Activated naive CD8-positive, alpha-beta T cell treated with anti-CD3 and anti-CD28 coated beads, Interleukin-2, amount 10 ng/mL, durations not matched to agents 7 days and 5 days (primary cell): ENCODE measurements at places on chromosomes 12 and 14. TPM values are rescaled to one million over a fixed set of nuclear protein-coding genes. Genes with fewer than 3 reads are reported as not detected.

Gene HOTAIR
- not detected for total RNA-seq

Gene ASCL1
- not detected for total RNA-seq

Gene BCL2L2
- 3.7 TPM for total RNA-seq

Gene TAS2R42
- not detected for total RNA-seq

DNA sequence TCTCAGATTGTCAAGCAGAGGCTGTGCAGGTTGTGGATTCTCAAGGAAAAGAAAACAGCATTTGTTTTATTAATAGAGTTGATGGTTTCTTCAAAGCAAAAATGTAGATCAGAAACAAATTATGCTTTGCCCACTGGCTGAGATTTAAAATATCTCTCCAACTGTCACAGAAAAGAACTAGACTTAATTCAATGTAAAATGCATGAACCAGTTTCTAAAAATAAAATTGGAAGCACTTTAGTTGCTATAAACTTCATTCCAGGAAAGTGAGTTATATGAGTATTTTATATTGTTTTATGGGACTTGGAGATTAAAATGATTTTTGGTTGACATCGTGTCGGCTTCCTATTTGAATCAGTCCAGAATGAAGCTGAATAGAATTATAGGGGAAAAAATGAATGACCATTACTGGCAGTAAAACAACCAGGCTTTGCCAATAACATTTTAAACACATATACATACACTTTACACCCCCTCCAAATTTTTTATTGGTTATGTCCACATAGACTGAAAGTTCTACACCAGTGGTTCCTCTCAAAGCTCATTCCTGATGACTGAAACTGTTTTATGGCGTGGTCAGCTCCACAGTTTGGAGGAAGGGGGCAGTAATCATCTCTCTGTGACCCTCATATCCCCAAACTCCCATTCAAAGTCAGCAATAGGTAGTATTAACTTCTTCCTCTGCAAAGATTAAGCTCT lies 55.5 kb upstream of the DAAM1 start:
- DNase-seq, result no peak
- no peaks in the 10 kb centered on the region for H3K4me1 ChIP-seq
- no peak overlapping the region for H3K4me3 ChIP-seq
- no peak overlapping the region for H3K27ac ChIP-seq
- H3K36me3 ChIP-seq, result no peaks in the 10 kb centered on the region

DNA sequence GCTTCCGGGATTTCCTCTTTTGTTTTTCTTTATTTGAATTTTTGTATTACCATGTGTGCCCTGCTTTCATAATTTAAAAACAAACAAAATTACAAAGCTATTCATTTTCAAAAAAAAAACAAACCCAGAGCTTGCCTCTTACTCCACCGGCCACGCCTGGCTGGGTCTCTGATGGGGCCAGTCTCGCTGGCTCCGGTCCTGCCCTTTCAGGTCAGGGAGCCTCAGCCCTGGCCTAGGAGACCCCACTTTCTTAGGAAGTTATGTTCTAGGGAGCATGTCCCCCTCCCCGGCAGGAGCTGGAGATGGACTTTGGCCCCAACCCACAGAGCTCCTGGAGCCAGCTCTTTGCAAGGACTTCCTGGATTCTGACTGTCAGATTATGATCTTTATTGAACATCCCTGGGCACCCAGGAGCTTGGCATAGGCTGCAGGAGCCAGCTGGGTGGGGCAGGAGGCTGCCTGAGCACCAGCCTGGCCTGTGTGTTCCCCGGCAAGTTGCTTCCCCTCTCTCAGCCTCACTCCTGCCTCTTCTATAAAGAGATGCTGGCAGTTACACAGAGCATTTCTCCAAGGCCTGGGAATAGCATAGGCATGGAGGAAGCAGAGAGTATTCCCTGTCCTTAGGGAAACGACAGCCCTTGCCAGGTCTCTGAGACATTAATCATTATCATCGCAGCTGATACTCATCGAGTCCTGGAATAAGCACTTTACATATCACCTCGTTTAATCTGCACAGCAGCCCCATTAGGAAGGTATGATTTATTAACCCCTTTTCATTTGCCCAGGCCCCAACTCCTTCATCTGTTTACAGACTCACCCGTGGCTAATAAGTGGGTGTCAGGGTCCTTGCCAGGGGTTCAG lies 3.5 kb downstream of the DEGS2 start:
- H3K27me3 ChIP-seq, result peaks cover 27% of the 10 kb centered on the region
- no peak for DNase-seq
- no peak overlapping the region for H3K27ac ChIP-seq

DNA sequence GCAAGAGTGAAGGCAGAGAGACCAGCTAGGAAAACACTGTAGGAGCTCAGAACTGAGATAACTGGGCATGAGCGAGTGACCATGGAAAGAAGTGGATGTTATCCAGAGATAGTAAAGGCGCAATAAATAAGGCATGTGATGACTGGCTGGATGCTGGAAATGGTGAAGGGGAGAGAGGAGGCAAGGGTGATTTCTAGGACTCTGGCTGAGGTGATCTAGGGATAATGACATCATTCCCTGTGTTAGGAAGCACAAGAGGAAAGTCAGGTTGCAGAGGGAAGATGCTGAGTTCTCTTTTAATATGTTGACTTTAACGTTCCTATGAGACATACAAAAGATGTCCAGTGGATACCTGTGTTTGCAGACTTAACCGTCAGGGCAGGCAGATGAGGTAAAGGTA lies 78.7 kb downstream of the C12orf56 start:
- H3K27ac ChIP-seq, result no peak overlapping the region
- H3K27me3 ChIP-seq, result peaks cover 2% of the 10 kb centered on the region
- no peaks in the 10 kb centered on the region for H3K36me3 ChIP-seq
- H3K4me3 ChIP-seq, result no peak overlapping the region
- H3K4me1 ChIP-seq, result no peaks in the 10 kb centered on the region

DNA sequence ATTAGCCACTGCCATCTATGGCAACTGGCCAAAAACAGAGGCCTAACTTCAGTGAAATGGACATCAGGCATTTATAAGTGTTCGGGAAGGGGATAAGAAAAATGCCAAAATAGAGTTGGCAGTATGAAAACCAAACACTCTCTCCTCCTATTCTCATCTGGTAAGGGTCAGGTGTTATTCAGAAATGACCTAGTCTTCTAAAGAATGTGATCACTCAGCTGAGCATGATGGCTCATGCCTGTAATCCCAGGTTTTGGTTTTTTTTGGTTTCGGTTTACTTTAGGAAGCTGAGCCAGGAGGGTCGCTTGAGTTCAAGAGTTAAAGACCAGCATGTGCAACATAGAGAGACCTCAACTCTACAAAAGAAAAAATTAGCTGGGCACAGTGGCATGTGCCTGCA lies 170.3 kb downstream of the GRIN2B start:
- no peak overlapping the region for H3K27ac ChIP-seq
- no peak overlapping the region for H3K4me3 ChIP-seq
- no peaks in the 10 kb centered on the region for H3K4me1 ChIP-seq
- no peak for DNase-seq
- H3K27me3 ChIP-seq, result no peaks in the 10 kb centered on the region
- H3K36me3 ChIP-seq, result no peaks in the 10 kb centered on the region

DNA sequence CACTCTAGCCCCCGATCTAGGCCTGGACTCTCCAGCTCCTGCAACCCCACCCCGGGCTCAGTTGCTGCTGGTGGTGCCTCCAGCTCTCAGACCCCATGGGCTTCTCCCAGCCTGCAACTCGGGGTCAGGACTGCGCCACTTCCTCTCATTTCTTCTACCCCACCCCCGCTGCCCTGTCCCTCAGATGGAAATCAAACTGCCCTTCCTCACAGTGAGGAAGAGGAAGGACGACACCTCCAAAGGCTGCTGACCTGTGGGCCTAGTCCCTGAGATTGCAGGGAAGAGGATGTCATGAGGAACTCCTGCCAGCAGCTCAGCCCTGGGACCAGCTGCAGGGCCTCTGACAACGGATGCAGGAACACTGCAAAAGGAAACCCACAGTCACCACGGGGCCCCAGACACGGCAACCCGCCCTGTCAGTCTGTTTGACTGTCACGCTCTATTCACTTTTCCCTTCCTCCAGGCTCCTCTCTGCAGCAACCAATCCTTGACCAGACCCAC lies 29.3 kb upstream of the PNMA1 start:
- DNase-seq, result peak; percentile 73
- H3K27ac ChIP-seq, result peak overlapping the region; percentile 94
- peaks cover 75% of the 10 kb centered on the region for H3K4me1 ChIP-seq
- H3K27me3 ChIP-seq, result no peaks in the 10 kb centered on the region

DNA sequence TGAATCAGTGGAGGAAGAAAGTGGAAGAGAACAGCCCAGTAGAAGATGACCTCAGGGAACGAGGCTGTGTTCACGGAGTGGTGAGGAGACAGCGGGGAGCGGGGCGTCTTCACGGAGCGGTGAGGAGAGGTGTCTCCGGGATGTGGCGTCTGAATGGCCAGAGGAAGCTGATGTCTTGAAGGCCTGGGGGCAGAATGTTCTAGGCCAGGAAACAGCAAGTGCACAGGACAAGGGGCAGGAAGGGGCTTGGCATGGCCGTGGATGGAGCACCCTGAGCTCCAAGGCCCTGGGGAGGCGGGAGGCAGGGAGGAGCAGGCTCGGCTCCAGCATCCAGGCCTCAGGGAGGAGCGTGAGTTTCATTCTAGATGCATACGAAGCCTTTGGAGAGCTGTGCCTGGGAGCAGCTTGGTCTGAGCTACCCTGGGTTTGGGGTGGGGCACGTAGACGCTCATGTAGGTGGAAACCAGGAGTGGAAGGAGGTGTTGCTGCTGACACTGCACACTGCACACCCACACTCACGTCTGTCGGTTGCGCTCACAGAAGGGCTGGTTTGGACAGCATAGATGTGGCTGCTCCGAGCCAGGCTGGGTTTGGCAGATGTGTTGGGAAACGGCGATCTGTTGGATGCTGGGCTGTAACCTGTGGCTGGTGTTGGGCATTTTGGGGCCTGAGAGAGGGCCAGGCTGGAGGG lies 131.6 kb downstream of the ADGRD1 start:
- H3K4me3 ChIP-seq, result no peak overlapping the region
- peak; percentile 12 for DNase-seq
- no peak overlapping the region for H3K27ac ChIP-seq
- peaks cover 5% of the 10 kb centered on the region for H3K27me3 ChIP-seq
- no peaks in the 10 kb centered on the region for H3K36me3 ChIP-seq
- H3K4me1 ChIP-seq, result no peaks in the 10 kb centered on the region

DNA sequence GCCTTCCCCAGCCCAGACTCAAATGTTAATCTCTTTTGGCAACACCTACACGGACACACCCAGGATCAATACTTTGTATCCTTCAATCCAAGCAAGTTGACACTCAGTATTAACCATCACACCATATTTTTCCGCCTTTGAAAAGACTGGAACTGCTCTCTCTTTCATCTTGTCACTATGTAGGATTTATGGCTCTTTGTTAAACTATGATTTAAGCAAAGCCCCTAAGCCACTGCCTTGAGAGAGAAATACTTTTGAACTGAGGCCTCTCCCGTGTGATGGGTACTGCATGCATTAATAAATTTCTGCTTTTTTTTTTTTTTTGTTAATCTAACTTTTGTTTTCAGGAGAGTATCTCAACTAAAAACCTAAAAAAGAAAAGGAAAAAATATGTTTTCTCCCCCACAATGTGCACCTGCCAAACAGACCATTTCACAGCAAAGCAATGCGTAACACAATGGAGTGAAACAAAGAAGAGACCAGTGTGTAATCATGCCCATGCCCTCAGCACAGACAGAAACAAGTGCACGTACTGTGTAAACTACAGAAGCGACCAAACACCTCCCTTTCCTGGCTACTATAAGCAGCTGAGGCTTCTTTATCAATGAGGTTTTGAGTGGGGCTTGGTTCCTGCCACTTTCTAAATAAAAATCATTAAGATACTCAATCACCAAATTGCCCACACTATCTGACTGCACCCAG lies 28.3 kb upstream of the ETFBKMT start:
- no peak overlapping the region for H3K4me3 ChIP-seq
- no peak overlapping the region for H3K27ac ChIP-seq
- H3K27me3 ChIP-seq, result no peaks in the 10 kb centered on the region
- no peaks in the 10 kb centered on the region for H3K36me3 ChIP-seq

- H3K4me3 ChIP-seq, result no peak overlapping the region
- H3K36me3 ChIP-seq, result no peaks in the 10 kb centered on the region
- no peaks in the 10 kb centered on the region for H3K4me1 ChIP-seq
- DNase-seq, result no peak
- no peak overlapping the region for H3K27ac ChIP-seq
Observed at GRCh38 chr12:88650715-88651114, 70.4 kb upstream of the KITLG start.

GRCh38 chr14:99215277-99215676 lies 56.7 kb downstream of the BCL11B start:
- no peaks in the 10 kb centered on the region for H3K27me3 ChIP-seq
- H3K4me3 ChIP-seq, result peak overlapping the region; percentile 78
- DNase-seq, result no peak
- peak overlapping the region; percentile 57 for H3K27ac ChIP-seq

- peaks cover 28% of the 10 kb centered on the region for H3K27me3 ChIP-seq
- DNase-seq, result no peak
- no peak overlapping the region for H3K27ac ChIP-seq
- peaks cover 1% of the 10 kb centered on the region for H3K4me1 ChIP-seq
- H3K4me3 ChIP-seq, result no peak overlapping the region
Observed at GRCh38 chr14:64825509-64825908, 54.2 kb downstream of the SPTB start.

GRCh38 chr12:52320784-52321400 lies at the start of gene KRT83:
Gene KRT83, minus strand, starts transcription at chr12:52321398. Its CDS starts 63 bp downstream, at chr12:52321335.
- H3K27me3 ChIP-seq, result peaks cover 35% of the 10 kb centered on the region
- H3K36me3 ChIP-seq, result no peaks in the 10 kb centered on the region
- H3K4me1 ChIP-seq, result no peaks in the 10 kb centered on the region
- no peak within 1 kb of the TSS for H3K27ac ChIP-seq

- no peak overlapping the region for H3K4me3 ChIP-seq
- DNase-seq, result no peak
- peaks cover 67% of the 10 kb centered on the region for H3K36me3 ChIP-seq
- H3K27ac ChIP-seq, result no peak overlapping the region
Observed at GRCh38 chr12:77042833-77043232, 22.5 kb downstream of the E2F7 start.

DNA sequence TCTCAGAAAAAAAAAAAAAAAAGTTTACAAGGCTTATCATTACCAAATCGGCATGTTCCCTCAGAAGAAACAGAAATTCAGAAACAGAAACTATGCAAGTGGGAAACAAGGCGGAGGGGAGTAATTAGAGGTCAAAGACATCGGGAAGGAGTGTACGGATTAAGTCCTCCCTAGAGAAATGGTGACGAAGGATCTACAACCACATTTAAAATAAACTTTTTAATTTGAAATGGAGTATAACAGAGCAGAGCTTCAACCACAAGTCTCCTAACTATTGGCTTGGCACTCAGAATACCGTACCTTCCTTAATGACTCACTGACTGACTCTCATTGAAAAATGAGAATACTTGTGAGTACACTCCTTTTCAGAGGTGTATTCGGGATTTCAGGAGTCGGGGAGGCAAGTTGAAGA lies 908 bp downstream of the ENTPD5 start:
- H3K27me3 ChIP-seq, result no peaks in the 10 kb centered on the region
- H3K36me3 ChIP-seq, result peaks cover 3% of the 10 kb centered on the region
- no peak for DNase-seq

- no peaks in the 10 kb centered on the region for H3K36me3 ChIP-seq
- no peak for DNase-seq
- no peak overlapping the region for H3K27ac ChIP-seq
Observed at GRCh38 chr12:19088606-19089005, 40.9 kb upstream of the PLEKHA5 start.

- no peak overlapping the region for H3K4me3 ChIP-seq
- H3K36me3 ChIP-seq, result no peaks in the 10 kb centered on the region
- DNase-seq, result no peak
- H3K27ac ChIP-seq, result no peak overlapping the region
- H3K27me3 ChIP-seq, result peaks cover 4% of the 10 kb centered on the region
Observed at GRCh38 chr12:13435235-13435933, 238.9 kb downstream of the EMP1 start.

GRCh38 chr14:57266065-57266464 lies 2.6 kb downstream of the EXOC5 start:
- peaks cover 13% of the 10 kb centered on the region for H3K36me3 ChIP-seq
- H3K4me1 ChIP-seq, result peaks cover 37% of the 10 kb centered on the region
- no peak for DNase-seq
- no peak overlapping the region for H3K27ac ChIP-seq
- H3K27me3 ChIP-seq, result no peaks in the 10 kb centered on the region
- H3K4me3 ChIP-seq, result peak overlapping the region; percentile 3
